ENCODE measurements at places on chromosomes 7 and 10.

DNA sequence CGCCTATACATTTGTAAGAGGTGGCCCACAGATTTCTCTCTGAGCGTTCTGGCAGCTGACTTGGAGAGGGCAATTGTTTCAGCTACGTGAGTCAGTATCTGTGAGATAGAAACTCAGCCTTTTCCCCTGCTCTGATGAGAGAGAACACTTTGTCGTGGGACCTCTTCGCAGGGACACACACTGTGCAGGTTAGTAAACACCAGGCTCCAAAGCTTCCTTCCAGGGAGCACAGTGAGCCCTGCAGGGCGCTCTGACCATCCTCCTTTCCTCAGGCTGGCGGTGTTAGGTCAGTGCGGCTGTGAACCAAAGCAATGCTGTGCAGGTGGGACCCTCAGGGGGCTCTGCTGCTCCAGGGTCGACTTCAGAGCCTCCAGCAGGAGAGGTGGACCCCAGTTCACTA, 152.2 kb upstream of the TCF7L2 start:
- ATAC-seq = no peak
- H3K4me1 ChIP-seq = no peaks in the 10 kb centered on the region
- H3K27me3 ChIP-seq = no peaks in the 10 kb centered on the region
- no peak overlapping the region for H3K4me3 ChIP-seq

GRCh38 chr10:102310361-102311024, 65.2 kb downstream of the GBF1 start:
- H3K27me3 ChIP-seq = no peaks in the 10 kb centered on the region
- H3K4me1 ChIP-seq = peaks cover 25% of the 10 kb centered on the region
- H3K36me3 ChIP-seq = peaks cover 24% of the 10 kb centered on the region
- no peak overlapping the region for H3K4me3 ChIP-seq

GRCh38 chr10:66283064-66283463, 642.8 kb upstream of the LRRTM3 start:
- no peak overlapping the region for H3K4me3 ChIP-seq
- H3K27ac ChIP-seq = no peak overlapping the region
- H3K27me3 ChIP-seq = no peaks in the 10 kb centered on the region
- no peak for ATAC-seq

DNA sequence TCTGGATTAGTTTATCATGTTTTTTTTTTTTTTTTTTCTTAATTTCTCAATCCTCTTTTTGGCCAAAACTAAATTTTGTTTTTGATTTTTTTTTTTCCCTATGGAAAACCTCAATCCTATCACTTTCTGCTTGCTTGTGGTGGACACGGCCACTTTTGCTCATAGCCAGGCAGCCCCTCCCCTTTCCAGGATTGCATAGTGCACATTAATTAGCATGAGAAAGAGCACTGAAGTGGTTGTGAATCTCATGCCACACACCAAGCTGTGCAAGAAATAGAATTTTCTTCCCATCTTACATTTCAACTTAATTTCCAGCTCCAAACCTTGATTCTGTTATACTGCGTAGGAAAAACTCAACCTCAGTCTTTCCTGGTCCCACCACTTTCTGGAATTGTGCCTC, 34.6 kb downstream of the MGAM2 start:
- H3K4me3 ChIP-seq = no peak overlapping the region
- H3K27me3 ChIP-seq = no peaks in the 10 kb centered on the region

GRCh38 chr7:134943785-134944400, 42.4 kb upstream of the AGBL3 start:
- no peak overlapping the region for H3K27ac ChIP-seq
- H3K4me3 ChIP-seq = no peak overlapping the region

DNA sequence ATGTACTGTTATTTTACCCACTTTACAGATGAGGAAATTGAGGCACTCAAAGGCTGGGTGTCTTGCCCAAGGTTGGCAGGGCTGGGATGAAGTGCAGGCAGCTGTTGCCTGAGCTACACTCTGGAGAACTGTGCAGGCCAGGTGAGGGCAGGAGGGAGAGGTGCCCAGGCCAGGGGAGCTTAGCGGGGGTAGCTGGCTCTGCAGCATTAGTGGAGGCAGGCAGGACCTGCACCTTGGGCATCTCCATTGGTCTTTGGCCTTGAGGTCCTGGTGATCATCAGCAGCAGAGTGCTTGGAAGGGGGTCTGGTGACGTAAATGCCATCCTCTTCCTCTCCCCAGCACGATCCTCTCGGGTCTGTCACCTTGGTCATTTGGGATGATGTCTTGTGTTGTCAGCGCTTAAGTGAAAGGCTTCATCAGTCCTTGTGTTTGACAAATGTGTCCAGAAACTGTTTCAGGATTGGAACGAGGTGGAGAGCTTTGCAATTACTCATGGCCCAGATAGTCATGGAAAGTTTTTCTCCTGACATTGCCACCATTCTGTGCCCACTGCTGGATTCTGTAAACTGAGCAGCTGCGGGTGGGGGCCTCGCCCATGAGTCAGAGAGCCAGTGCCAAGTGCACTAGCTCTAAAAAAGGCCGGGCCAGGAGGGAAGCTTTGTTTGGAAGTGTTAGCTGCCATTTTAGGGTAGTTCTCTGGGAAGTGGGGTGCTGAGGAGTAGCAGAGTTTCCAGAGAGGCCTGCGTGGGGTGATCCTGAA, 47.6 kb downstream of the TSPAN15 start:
- ATAC-seq = no peak
- H3K36me3 ChIP-seq = no peaks in the 10 kb centered on the region
- no peak overlapping the region for H3K27ac ChIP-seq
- H3K4me1 ChIP-seq = no peaks in the 10 kb centered on the region

GRCh38 chr10:95406651-95407280, 116.0 kb upstream of the PDLIM1 start:
- H3K27me3 ChIP-seq = peaks cover 26% of the 10 kb centered on the region
- H3K36me3 ChIP-seq = no peaks in the 10 kb centered on the region
- H3K4me1 ChIP-seq = no peaks in the 10 kb centered on the region
- no peak overlapping the region for H3K4me3 ChIP-seq
- no peak overlapping the region for H3K27ac ChIP-seq
- no peak for ATAC-seq

GRCh38 chr10:2439000-2439399, 628.3 kb upstream of the PFKP start:
- H3K4me1 ChIP-seq = no peaks in the 10 kb centered on the region
- no peaks in the 10 kb centered on the region for H3K27me3 ChIP-seq
- no peaks in the 10 kb centered on the region for H3K36me3 ChIP-seq
- no peak overlapping the region for H3K27ac ChIP-seq
- no peak overlapping the region for H3K4me3 ChIP-seq
- no peak for ATAC-seq

DNA sequence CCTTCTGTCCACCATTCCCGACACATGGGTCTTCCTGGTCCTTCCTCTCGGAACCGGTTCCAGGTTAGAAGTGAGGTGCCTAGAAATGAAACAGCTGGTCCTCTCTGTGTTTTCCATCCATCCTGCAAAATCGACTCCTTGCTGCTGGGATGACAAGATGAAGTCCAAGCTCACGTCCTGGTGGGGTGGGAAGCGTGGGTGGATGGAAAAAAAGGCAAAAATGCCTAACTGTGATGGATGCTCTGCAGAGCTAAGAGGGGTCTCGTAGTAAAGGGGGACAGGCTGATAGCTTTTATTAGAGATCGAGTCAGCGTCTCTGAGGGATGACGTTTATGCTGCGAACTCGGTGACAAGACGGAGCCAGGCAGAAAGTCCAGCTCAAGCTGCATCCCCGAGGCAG, 14.1 kb downstream of the CALML5 start:
- no peak overlapping the region for H3K27ac ChIP-seq
- H3K4me3 ChIP-seq = no peak overlapping the region
- ATAC-seq = no peak
- H3K27me3 ChIP-seq = peaks cover 58% of the 10 kb centered on the region

DNA sequence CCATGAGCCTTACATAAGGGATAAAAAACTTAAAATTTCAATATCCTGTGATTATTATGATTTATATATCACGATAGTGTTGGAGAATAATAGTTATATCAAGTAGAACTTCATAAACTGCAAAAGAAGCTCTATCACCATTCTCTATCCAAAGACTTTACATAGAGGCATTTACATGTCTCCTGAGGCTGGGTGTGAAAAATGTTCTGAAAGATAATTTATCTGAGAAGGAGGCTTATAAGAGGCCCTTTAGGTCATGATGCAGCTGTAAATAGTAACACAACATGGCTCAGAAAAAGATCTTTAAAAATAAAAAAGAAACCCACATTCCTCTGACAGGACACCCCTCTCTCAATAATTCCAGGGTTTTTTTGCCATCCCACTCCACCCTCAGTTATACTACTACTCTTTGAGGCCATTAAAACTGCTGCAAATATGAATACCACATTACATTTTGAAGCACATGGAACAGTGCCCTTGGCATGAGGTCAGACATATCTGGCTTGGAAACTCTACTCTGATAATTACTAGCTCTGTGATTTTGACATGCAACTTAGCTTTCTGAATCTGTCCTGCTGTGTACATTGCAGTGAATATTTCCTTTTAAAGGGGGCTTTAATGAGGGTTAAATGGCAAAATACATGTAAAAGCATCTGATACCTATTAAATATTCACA, 55.5 kb downstream of the SLC16A12 start:
- ATAC-seq = no peak
- H3K4me1 ChIP-seq = peaks cover 15% of the 10 kb centered on the region
- no peak overlapping the region for H3K27ac ChIP-seq
- H3K36me3 ChIP-seq = no peaks in the 10 kb centered on the region
- no peak overlapping the region for H3K4me3 ChIP-seq
- H3K27me3 ChIP-seq = no peaks in the 10 kb centered on the region

DNA sequence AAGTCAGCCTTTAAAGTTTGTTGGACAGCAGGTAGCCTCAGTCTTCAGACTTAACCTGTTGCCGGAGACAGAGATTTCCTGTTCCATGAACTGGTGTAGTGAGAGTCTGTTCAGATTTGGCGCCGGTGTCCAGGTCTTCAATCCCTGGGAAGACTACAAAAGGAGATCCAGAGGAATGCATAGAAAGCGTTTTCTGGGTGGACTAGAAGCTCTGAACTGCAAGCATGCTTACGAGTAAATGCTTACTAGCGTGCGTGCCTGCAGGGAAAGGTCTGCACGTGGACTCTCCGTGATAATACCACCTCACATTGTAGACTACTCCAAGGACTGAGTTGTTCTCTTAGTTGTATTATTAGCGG, 878 bp downstream of the GLRX3 start:
- H3K4me3 ChIP-seq = peak overlapping the region; percentile 97
- H3K27ac ChIP-seq = peak overlapping the region; percentile 92
- H3K4me1 ChIP-seq = peaks cover 43% of the 10 kb centered on the region
- no peak for ATAC-seq
- H3K36me3 ChIP-seq = peaks cover 8% of the 10 kb centered on the region

GRCh38 chr7:30727061-30727945, 24.6 kb upstream of the INMT start:
- no peaks in the 10 kb centered on the region for H3K27me3 ChIP-seq
- no peaks in the 10 kb centered on the region for H3K36me3 ChIP-seq
- peak; percentile 69 for ATAC-seq
- peaks cover 34% of the 10 kb centered on the region for H3K4me1 ChIP-seq
- peak overlapping the region; percentile 10 for H3K4me3 ChIP-seq

DNA sequence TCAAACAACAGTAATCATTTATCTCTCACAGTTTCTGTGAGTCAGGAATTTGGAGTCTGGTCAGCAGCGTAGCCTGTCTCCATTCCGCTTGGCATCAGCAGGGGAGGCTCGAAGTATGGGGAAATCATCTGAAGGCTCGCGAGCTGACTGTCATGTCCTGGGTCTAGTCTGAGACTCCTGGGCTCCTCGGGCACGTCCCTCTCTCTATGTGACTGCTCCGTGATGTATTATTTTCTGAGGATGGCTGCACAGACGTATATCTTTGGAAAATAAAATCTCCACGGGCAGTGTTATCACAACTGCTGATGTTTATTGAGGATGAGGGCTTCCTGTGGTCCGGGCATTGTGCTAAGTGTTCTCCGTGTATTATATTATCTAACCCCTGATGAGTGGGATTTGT, 23.3 kb upstream of the PCGF5 start:
- ATAC-seq = no peak
- H3K27me3 ChIP-seq = no peaks in the 10 kb centered on the region
- peaks cover 79% of the 10 kb centered on the region for H3K4me1 ChIP-seq
- H3K27ac ChIP-seq = peak overlapping the region; percentile 81
- H3K4me3 ChIP-seq = no peak overlapping the region

DNA sequence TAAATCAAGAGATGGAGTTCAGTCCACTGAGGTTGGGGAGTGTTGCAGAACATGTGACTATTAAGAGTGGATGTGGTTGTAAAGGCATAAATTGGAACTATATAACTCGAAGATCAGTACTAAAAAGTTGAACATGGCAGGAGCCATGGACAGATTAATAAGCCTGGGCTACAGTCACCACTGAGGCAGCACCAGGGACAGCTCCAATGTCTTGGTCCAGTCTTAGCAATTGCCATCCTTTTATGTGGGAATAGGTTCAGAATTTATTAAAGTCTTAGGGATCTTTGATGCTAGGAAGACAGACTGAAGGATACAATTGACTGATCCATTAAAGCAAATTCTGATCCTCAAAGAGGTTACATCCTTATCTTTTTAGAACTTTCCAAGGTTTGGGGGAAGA, 156.6 kb downstream of the ADRA2A start:
- H3K4me1 ChIP-seq = no peaks in the 10 kb centered on the region
- H3K4me3 ChIP-seq = no peak overlapping the region
- no peak for ATAC-seq
- H3K36me3 ChIP-seq = no peaks in the 10 kb centered on the region
- peaks cover 5% of the 10 kb centered on the region for H3K27me3 ChIP-seq
- no peak overlapping the region for H3K27ac ChIP-seq

DNA sequence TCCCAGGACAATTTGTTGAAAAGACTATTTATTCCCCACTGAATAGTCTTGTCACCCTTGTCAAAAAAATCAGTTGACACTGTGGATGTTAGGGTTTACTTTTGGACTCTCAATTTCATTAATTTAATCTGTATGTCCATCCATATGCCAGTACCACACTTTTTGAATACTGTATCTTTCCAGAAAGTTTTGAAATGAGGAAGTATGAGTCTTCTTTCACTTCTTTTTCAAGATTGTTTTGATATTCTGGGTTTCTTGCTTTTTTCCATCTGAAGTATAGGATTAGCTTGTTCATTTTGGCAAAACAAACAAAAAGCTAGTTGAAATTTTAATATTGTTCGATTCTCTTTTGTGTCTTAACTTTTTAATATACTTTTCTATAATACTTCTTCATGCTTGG, 21.7 kb downstream of the KLHDC10 start:
- H3K4me1 ChIP-seq = peaks cover 39% of the 10 kb centered on the region
- peak overlapping the region; percentile 67 for H3K27ac ChIP-seq
- H3K27me3 ChIP-seq = no peaks in the 10 kb centered on the region
- H3K36me3 ChIP-seq = no peaks in the 10 kb centered on the region

DNA sequence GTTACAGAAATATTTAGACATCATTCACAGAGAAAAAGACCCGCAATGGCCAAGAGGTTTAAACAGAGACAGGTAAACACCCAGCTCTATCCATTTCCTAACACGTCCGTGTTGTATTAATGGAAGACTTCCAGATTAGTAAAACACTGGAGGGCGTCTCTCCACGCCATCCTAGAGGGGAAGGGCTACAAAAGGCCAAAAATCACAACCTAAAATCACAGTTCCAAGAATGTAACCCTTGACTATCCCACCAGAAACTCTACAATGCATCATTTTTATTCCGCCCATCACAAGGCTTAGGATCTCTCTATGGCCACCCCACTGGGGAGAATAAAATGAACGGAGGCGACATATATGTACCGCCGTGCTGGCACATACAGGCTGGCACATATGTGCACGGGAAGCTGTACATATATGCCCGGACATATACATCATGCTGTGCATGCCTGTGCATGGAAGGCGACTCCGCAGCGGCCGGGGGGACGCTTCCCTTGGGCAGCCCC, 734 bp downstream of the PCLO start:
- no peaks in the 10 kb centered on the region for H3K27me3 ChIP-seq
- H3K36me3 ChIP-seq = no peaks in the 10 kb centered on the region
- peak; percentile 18 for ATAC-seq
- H3K4me3 ChIP-seq = peak overlapping the region; percentile 73
